ENCODE measurements at places on chromosomes 7 and 10.

GRCh38 chr7:37097983-37098382 lies 350.7 kb downstream of the ELMO1 start:
- no peak for DNase-seq

GRCh38 chr10:29730458-29730857 lies 95.7 kb upstream of the SVIL start:
- no peak for DNase-seq

- DNase-seq: no peak
Observed at GRCh38 chr7:95517458-95517857, 31.7 kb downstream of the ASB4 start.

GRCh38 chr10:70673043-70673928 lies 980 bp downstream of the ADAMTS14 start:
- no peak for DNase-seq

- DNase-seq: no peak
Observed at GRCh38 chr10:93917821-93918220, 24.0 kb downstream of the SLC35G1 start.

DNA sequence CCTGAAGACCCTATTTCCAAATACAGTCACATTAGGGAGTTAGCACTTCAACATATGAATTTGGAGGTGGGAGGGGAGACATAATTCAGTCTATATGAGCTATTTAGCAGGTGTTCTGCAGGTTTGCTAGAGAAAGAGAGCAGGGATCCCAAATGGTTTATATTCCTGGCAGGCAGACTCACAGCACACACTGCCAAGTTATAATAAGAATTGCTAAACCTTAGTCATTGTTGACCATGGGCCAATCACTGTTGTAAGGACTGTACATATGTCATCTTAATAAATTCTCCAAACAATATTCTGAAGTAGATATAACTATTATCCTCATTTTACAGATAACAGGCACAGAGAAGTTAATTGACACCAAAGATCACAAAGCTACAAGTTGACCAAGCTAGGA lies 1.5 kb upstream of the CCDC3 start:
- DNase-seq: no peak
